ENCODE measurements at places on chromosomes 12 and 14. TPM values are rescaled to one million over a fixed set of nuclear protein-coding genes. Genes with fewer than 3 reads are reported as not detected.

GUCY2C gene
- 0.25 TPM for polyA plus RNA-seq

DNA sequence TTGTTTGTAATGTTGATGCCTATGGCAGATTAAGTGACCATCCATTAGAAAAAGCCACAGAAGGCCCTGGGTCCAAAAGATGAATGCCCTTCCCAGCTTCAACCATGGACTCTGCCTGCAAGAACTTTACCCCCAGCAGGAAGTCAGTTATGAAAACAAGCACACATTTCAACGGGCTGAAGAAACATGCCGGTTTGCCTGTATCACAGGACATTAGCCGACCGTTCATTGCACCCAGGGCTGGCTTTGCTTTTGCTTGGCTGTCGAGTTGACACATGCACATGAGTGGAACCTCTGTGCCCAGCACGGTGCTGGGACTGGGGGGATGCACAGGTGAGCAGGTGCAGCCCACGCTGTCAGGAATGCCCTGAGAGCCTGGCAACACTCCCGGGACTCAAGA, 1087.0 kb downstream of the BCL11B start:
- no peak for DNase-seq

BCL2L2 gene
- 0.28 TPM for polyA plus RNA-seq

GRCh38 chr12:12583510-12584178, 21.0 kb upstream of the DUSP16 start:
- no peak for DNase-seq

DNA sequence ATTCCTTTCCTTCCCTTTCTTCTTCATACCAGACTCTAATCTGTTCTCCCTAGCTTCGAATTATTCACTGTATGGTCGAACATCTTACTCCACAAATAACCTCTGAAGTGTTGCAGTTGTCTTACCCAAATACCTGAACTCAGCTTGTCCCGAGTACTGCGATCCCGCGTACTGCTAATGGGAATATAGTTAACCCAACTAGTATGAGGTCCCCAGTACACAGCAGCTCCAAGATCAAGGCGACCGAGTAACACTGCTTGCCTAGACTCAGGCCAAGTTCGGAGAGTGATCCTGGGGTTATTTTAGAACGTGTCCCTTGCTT, 462 bp upstream of the ETNK1 start:
- DNase-seq: no peak

SGPP1 gene
- 14.8 TPM for polyA plus RNA-seq

TMEM30B gene
- polyA plus RNA-seq: not detected

AQP5 gene
- not detected for polyA plus RNA-seq

- DNase-seq: no peak
Measured at GRCh38 chr14:45246151-45246550, 6.9 kb downstream of the MIS18BP1 start.

DNA sequence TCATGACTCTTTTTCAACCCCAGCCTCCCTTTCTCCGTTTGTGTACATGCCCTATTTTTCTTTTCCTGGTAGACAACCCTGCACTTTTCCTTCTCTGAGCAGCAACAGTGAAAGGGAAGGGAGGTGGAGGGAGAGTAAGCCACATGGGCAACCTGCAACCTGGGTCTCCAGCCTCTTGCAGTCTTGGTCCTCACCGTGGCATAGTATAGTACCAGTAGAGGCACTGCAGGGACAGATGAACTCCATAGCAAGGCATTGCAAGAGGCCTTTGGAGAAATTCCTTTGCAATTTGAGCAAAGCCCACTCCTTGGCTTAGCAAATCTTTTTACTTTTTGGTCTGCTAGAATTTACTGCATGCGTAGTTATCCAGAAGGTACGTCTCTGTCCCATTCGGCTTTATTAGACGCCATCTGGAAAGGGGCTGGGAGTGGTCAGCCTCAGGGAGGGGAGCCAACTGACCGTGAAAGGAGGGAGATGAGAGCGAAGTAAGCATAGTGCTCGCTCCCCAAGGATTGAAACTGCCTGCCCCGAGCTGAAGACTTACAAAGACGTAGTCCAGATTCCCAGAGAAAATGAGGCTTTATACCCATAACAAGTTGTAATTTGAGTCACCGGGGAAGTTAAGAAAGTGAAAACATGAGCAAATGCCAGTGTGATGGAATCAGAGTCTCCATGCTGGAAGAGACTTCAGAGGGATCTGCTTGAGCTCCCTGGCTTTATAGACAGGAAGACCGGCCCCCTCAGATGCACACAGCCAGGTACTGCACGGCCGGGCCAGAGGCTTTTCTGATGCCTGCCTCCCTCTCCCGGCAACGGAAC, 332.0 kb downstream of the CACNA1C start:
- no peak for DNase-seq

TAS2R13 gene
- not detected for polyA plus RNA-seq

- no peak for DNase-seq
Measured at GRCh38 chr14:87492561-87492960, 500.4 kb downstream of the GALC start.

SERPINA12 gene
- not detected for polyA plus RNA-seq

DNA sequence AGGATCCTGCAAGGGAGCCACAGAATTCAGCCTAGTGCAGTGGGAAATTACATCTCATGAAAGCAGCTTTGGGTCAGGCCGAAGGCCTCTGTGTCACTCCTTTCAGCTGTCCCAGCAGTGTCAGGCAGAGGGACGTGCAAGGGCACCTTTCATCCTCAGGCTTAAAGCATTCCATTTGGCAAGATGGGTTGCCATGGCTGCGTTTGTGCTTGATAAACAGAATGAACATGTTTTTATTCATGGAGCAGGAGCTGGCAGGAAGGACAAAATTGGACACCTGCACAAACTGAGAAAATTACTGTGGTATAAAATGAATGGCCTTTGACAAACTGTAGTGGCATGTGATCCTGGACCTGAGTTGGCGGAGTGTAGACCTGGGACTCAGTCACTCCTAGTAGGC, 29.4 kb downstream of the ACAD10 start:
- DNase-seq: no peak

- DNase-seq: no peak
Measured at GRCh38 chr14:26463136-26463535, 134.7 kb downstream of the NOVA1 start.
